ENCODE measurements at places on chromosomes 11 and 22.

GRCh38 chr11:125663910-125664309 lies 16.7 kb downstream of the ACRV1 start:
- no peak for DNase-seq

GRCh38 chr11:119335091-119335654 lies 846 bp downstream of the RNF26 start:
- DNase-seq: no peak

DNA sequence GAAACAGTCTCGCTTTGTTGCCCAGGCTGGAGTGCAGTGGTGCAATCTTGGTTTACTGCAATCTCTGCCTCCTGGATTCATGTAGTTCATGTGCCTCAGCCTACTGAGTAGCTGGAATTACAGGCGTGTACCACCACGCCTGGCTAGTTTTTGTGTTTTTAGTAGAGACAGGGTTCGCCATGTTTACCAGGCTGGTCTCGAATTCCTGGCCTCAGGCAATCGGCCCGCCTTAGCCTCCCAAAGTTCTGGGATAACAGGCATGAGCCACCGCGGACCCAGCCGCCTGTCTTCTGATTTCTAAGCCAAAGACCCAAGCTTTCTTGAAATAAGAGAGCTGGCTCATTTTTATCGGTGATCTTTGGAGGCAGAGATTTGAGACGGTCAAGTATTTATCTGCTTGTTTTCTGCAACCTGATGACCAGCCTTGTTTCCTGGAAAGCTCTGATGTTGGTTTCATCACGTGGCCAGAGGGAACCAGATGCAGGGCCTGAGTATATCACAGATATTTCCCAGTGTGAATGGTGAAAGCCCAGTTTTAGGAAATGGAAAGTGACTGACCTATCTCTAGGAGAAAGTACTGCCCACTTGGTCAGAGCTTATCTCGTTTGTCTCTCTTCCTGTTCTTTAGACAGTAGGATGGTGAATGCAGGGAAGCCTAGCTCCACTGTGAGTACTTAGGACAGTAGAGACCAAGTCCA lies 5.7 kb upstream of the SIDT2 start:
- no peak for DNase-seq

- no peak for DNase-seq
Measured at GRCh38 chr11:127607487-127608085, 607.0 kb upstream of the KIRREL3 start.

DNA sequence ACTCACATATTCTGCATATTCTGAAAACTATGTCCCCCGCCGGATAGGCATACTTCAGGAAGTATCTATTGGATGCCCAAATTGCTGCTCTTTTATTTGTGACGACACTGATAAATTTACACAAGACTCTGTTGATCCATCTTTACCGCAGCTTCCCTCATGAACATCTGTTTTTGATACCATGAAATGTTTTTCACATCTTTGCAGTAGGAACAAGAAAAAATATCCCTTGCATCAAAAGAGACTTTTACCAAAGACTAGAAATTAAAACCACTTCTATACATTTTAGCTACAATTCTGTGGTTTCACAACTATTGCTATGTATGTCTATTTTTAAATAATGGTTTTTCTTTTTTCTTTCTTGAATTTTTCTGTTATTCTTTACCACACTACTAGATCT lies 15.3 kb downstream of the POU2AF2 start:
- no peak for DNase-seq

DNA sequence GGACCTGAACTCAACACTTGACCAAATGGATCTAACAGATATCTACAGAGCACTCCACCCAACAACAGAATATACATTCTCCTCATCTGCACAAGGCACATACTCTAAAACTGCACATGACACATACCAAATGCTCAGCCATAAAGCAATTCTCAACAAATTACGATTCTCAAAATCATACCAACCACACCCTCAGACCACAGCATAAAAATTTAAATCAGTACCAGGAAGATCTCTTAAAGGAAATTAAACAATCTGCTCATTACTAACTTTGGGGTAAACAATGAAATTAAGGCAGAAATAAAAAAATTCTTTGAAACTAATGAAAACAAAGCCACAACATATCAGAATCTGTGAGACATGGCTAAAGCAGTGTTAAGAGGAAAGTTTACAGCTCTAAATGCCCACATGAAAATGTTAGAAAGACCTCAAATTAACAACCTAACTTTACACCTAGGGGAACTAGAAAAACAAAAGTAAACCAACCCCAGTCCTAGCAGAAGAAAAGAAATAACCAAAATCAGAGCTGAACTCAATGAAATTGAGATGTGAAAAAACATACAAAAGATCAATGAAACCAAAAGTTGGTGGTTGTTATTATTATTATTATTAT lies 37.2 kb downstream of the TMEM123 start:
- DNase-seq: peak; percentile 25

- no peak for DNase-seq
Measured at GRCh38 chr11:131663405-131664200, 293.2 kb downstream of the NTM start.

GRCh38 chr11:61337706-61338470 lies 4.9 kb downstream of the TKFC start:
- DNase-seq: no peak

DNA sequence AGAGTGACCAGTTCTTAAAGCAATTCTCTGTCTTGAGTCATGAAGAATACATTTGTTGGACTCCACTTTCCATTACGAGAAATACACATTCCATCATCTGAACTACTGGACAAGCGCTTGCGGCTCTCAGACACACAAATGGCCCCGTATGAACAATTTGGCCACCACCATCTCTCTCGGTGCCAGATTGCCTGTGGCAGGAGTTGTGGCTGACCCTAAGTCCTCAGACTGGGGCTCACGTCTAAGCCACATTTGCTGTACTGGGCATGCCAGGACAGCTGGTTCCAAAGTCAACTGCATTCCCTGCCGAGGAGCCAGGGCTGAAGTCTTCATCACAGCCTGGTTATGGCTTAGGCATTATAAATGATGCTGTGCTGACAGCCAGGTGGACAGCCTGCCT lies 227.5 kb downstream of the MIAT start:
- DNase-seq: no peak

DNA sequence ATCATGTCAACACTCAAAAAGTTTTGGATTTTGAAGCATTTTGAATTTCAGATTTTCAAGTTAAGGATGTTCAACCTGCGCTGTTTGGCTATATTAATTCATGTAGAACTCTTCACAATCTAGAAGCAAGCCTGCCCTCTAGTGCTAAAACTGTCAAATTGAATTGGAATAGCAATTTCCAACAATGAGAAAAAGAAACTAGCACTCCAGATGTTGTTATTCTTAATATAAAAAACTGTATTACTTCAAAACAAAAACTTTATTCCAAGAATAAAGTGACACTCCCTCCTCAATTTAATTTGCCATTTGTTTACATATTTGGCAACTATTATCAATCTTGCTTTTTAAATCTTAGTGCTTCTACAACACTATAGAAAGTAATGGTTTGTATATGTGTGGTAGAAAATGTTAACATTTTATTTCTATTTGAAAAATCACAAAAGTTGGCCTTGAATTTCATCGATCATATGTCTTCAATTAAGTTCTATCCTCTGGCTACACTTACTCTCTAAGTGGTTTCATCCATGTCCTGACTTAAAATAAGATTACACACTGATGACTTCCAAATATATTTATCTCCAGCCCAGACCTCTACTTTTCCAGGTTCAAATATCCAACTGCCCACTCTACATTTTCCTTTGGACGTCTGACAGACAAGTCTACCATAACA lies 36.6 kb downstream of the DCUN1D5 start:
- peak; percentile 49 for DNase-seq

DNA sequence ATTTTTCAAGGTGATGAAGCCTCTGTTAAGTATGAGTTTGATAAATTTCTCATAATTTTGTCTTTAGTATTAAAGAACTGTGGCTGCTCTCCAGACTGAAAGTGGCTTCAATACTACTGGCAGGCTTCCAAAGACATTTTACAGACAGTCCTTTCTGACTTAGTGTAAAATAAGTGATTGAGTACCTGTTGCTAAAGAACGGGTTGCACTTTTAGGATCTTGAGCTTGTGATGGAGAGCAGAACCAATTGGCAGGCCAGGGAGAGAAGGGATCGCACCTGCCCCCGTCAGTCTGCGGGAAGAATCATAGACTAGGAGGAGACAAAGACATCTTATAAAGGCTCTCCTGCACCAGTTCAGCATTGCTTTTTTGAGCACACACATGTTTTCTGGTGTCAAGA lies 4.4 kb downstream of the NCAM1 start:
- DNase-seq: no peak

- DNase-seq: no peak
Measured at GRCh38 chr11:72807021-72807693, 7.1 kb upstream of the ATG16L2 start.

- DNase-seq: peak; percentile 29
Measured at GRCh38 chr22:41862160-41862529, 29.2 kb downstream of the SREBF2 start.

GRCh38 chr11:21364866-21365624 lies 695.7 kb downstream of the NELL1 start:
- DNase-seq: no peak

DNA sequence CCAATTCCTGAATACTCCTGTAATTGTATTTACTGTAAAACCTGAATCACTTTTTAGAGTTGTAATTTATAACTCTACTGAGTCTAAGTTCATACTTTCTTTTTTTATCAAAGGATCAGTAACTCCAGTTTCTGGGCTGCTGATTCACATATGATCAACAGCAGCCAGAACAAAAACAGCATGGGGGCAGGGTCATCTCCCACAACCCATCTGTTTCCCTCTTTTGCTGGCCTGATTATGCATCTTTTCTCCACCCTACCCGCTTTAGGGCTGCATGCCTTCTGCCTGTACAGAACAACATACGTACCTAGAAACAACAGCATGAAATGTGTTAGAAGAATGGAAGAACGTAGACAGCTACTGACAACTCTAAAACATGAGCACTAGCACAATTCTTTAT lies 76.0 kb downstream of the MRTFA start:
- DNase-seq: no peak

- no peak for DNase-seq
Measured at GRCh38 chr11:45702511-45702910, 37.1 kb upstream of the CHST1 start.

DNA sequence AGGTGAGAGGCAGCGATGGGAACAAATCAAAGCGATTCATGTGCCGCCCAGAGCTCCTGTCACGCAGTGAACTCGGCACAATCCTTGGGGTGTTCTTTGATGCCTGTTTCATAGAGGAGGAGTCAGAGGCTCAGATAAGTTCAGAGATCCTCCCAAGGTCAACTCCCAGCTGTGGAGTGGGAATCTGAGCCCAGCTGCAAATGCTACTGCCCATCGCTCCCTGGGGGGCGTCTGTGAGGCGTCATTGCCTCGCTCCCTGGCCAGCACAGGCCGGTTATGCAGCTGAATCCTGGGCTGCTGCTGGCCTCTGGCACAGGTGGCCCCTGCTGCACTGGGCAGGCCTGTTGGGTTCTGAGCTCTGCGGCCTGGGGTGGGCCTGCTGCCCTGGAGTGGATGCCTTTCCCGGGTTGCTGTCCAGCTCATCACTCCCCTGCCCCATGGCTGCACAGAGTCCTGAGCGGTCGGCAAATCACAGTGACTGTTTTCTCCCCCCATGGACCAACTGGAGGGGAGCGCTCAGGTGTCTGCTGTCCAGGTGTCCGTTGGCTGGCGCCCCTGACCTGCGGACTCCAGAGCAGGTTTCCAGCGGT lies 36.3 kb upstream of the SHISAL1 start:
- no peak for DNase-seq

DNA sequence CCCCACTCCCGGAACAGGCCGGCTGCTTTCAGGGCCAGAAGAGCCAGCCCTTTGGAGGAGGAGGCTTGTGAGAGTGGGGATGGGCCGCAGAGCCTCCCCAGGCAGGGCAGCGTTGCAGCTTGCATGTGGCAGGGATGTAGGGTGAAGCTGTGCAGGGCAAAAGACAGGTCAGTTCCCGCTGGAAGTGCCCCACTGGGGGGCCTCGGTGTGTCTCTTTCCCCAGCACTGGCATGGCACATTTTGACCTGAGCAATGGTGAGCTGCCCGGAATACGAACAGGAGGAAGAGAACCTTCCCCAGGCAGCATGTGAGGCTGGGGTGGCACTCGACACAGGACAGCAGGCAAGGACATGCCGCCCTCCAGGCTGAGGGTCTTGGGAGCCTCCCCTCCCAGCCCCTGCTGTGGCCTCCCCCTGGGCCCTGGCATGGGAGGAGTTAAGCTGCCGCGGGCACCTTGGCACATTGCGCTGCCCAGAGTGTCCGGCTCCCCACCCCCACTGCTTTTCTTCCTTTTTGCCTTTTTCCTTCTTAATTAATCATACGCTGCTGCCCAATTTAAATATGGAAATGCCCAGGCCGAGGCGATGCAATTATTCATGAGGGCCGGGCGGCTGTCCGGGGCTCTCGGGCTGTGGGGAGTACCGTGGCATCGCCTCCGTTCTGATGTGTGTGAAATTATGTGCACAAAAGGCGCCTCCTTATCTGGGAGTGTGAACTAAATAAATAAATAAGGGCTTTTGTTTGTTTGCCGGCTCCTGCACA lies 76.0 kb upstream of the WNT7B start:
- DNase-seq: peak; percentile 15

- no peak for DNase-seq
Measured at GRCh38 chr22:44661659-44662569, 40.1 kb upstream of the PRR5 start.

DNA sequence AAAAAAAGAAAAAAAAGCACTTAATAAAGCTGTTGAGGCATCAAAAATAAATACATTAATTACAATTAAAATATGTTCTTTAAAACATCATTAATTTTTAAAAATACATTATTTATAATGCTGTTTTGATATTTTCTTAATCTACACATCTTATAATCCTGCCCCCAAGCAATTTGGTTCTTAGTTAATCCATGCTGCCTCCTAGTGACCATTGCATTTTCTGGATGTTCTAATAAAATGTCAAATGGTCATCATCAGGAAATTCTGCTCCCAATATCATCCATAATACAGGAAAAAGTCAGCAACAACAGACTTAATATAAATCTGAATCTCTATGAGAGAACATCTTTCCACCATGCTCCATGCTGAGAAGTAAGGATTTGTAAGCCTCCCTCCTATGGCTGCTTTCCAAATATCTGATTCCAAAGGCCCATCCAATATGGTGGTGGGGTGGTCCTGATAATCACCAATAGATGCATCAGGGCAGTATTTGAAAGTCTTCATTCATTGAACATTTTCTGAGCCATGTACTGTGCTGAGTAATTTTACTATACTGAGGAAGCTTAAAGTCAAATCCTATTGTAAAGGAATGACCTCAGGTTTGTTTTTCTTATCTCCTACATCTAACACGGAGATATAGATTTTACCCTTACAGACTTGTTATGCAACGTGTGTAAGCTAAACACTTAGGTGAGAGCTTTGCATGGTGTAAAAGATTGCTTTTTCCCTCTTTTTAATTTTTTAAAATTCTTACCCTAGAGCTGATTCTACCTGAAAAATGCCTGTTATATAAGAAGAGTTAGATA lies 124.7 kb upstream of the BMAL1 start:
- no peak for DNase-seq

Data from CD4-positive, alpha-beta T cell treated with Interleukin-1 beta for 1 hour (primary cell).